ENCODE measurements at places on chromosomes 2 and 18.
A peak's percentile ranks its signal among the peaks of the same experiment; 100 is the strongest.

DNA sequence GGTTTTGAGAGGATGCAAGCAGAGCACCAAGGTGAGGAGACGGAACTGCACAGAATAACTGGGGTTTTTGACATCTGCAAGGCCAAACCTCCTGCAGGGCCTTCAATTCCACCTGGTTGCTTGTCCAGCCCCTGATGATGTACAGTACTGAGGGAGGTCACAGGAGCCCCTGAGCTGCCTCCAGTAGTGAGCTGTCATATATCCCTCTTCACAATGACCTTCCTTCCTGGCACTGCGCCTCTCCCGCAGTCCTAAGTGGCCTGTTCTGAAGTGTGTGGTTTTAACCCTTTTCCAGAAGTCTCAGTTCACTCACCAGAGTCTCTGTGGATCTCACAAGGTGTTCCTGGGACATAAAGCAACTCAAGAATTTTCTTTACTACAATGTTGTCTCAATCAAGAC is 45.3 kb downstream of the LRRTM1 start:
- no peak for DNase-seq

DNA sequence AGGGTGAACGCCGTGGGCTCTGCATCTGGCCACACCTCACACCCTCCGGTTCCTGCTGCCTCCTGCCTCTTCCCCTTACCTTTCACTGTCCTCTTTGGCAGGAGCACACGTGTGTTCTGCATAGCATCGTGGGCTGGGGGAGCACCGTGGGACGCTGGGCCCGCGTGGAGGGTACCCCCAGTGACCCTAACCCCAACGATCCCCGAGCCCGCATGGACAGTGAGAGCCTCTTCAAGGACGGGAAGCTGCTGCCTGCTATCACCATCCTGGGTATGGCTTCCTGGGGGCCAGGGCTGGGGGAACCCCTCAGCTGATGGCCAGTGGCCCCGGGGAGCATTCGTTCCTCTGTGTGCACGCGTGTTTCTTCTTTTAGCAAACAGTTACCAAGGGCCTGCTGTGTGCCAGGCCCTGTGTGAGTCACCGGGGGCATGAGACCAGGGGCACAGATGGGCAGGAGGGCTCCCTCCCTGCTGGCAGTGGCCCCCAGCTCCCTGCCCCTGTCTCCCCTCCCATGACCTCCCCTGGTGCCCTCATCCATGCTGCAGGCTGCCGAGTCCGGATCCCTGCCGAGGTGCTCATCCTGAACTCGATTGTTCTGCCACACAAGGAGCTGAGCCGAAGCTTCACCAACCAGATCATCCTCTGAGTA is 7.6 kb downstream of the GMPPA start:
- DNase-seq = peak; percentile 64

DNA sequence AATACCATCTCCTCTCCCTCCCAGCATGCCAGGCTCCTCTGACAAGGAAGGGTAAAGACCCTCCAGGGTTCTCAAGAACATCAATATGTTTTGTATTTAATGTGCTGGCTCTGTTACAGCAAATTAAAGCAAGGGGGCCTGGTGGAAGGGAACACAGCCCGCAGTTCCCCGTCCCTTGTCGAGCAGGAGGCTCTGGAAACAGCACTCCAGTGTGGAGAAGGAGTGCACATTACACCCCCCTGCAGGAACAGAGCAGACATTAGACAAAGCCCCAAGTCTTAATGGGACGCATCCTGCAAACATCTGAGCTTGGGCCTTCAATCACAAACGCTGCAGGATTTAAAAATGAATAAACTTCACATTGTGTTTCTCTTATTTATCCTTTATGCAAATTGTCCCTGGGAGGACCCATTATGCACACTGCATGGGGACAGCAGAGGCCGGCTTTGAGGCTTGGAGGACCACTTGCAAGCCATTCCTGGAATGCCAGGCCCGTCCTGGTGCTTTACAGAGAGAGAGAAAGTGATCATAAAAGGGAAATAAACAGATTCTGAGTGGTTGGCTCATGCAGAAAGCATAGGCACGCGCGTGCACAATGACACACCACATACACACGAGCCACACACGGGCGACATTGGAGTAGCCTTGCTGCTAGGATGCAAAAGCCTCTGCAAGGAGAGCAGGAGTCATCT is 328.7 kb downstream of the SMAD2 start:
- no peak for DNase-seq

GRCh38 chr2:150484006-150484405 is 3.5 kb downstream of the RND3 start:
- no peak for DNase-seq

GRCh38 chr2:65388051-65388531 is 44.3 kb downstream of the SPRED2 start:
- no peak for DNase-seq

DNA sequence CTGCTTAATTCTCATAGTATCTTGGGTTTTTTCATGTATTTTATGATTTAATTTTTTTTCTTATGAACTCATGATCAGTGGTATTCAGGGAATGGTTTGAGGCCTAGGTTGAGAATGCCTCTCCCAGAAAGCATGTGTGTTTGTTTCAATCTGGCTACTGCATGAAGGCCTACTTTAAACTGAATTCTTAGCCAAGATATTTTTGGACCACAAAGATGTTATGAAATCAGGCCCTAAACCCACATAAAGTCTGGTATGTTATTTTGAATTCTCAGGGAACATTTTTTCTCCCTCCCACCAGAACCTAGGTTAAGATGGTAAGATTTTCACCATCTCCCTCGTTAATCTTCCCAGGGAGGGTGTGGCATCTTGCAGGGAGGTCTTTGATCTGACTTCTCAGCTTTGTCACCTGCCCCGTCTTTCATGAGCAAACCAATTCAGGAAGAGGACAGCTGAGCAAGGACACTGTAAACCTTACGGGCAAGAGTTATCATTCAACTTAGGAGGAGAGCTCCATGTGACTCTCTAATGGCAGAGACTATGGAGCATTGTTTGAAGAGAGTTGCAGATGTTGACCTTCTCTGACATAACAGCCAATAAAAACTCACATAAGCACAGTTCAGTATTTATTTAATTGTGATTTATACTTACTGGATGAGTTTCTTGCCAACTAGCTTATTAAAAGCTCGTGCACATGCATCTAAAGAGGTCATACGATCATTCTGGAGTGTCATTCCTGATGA is 21.3 kb upstream of the ACKR3 start:
- DNase-seq = no peak

DNA sequence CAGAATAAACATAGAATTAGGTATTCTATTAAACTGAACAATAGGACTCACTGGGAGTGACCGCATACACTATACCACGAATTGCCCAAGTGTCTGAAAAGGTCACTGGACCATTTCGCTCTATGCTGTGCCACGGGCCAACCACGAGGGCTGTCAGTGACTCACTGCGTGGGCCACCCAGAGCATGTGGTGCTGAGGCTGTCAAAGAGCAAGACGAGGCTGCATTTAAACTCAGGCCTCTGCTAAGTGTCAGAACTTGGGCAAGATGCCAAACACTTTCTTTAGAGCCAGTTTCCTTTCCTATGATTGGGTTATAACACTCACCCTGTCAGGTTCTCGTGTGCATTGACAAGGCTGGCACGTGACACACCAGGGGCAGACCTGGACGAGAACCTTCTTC is 97.5 kb downstream of the SH3YL1 start:
- DNase-seq = no peak

GRCh38 chr2:189092936-189093335 is 86.6 kb downstream of the COL5A2 start:
- no peak for DNase-seq

DNA sequence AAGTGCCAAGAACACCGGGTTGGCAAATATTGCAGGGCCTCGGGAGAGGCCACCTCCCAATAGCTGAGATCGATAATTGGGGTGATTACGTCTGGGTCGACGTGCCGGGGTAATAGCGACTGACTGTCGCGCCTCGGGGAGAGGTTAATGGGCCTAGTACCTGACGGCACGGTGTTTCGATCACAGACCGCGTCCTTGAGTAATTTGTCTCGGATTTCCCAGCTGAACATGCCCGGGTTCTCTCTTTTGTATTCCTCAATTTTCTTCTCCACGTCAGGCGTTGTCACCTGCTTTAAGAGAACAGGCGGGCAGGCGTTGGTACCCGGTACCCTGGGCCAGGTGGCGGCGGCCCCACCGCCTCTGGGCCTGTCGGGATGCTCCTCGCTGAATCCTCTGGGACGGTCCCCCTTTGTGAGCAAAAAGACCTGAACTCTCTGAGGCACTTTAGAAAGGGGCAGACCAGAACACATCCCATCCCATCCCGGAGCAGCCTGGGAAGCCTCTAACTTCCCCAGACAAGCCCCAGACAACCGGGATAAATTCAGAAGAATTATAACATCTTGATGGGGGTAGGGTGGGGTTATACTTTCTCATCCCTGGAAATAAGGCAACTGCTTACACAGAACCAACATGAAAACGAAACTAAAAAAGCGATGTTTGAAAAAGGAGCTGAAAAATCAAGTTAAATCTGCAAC is 3.3 kb downstream of the PAX3 start:
- DNase-seq = no peak

- DNase-seq = no peak
Measured at GRCh38 chr2:216546641-216547403, 48.2 kb downstream of the RPL37A start.

DNA sequence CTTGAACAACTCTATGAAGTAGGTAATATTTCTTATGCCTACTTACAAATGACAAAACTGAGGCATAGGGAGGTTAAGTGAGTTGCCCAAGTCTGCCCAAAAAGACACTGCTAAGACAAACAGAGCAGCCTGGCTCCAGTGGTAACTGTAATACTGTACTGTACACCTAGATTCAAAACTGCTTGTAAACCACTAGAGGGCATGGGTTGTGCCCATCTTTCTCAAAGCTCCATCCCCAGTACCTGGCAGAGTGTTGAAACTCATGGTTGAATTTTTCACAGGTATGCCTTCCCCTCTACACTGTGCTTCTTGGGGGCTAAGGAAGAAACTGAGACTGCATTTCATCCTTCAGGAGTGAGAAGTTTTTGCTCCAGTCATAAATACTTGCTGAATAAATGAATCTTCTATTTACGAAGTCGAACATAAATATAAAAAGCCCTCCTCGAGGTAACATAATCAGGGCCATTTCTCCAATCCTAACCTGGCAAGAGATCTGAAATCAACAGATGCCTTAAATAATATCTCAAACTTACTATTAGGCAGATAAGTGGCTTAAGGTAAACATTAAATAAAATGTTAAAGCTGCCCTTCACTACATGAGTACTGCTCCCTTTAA is 2.0 kb downstream of the PPP4R1 start:
- peak; percentile 28 for DNase-seq

- DNase-seq = peak; percentile 13
Measured at GRCh38 chr2:40123746-40124145, 328.1 kb downstream of the SLC8A1 start.

- DNase-seq = no peak
Measured at GRCh38 chr2:214902286-214902685, 92.8 kb upstream of the BARD1 start.

DNA sequence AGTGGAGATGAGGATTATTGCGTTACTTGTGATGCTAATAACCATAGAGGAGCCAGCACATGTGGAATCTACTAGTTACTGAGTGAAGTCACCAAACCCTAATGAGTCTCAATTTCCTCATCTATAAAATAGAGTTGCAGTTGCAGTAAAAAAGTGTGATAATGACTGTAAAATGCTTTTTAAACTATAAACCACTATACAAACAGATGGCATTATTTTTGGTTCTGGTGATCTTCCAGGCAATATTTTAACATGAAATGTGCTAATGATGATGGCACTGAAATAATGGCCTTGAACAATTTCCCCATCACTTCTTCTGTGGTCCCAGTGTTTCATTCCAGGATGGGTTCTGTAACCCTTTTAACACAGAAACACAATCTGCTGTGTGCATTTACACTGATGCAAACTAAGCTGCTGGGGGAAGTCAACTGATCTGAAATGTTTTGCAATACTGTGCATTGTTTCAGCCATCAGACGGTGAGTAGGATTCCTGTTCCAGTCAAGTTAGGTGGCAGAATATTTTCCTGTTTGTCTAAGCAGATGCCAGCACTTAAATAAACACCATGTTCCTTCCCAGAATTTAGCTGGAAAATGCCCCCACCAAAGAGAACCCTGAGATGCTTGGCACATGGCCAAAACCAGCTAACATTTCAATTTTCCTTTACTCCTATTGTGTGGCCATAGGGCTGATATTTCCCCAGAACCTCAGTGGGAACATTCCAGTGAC is 52.6 kb downstream of the TACR1 start:
- DNase-seq = peak; percentile 62

DNA sequence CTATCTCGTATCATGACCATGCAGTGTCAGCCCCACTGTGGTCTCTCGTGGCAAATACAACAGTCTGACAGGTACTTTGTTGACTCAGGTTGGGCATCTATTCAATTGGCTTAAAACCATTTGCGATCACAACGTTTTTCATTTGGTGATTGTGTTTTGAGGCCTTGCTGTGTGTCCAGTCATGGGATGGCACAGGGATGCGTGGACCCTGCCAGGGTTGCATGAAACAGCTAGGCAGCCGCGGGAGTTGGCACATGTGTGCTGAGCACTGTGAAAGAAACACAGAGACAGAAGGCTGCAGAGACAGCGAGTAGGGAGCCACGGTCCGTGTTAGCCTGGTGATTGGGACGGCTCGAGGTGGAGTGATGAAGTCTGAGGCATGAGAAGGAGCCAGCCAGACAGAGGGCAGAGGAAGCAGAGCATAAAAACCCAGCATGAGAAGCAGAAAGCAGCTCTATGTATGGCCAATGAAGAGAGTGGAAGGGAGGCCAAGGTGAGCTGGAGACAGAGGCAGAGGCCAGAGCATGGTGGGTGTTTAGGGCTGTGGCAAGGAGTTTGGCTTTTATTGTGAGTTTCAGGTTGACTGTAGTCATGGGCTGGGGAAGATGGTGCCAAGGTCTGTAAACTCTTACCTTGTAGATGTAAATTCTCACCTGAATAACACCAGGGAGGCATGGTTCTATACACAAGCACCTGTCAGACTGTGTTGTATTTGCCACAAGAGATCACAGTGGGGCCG is 31.8 kb upstream of the IL1R1 start:
- no peak for DNase-seq

DNA sequence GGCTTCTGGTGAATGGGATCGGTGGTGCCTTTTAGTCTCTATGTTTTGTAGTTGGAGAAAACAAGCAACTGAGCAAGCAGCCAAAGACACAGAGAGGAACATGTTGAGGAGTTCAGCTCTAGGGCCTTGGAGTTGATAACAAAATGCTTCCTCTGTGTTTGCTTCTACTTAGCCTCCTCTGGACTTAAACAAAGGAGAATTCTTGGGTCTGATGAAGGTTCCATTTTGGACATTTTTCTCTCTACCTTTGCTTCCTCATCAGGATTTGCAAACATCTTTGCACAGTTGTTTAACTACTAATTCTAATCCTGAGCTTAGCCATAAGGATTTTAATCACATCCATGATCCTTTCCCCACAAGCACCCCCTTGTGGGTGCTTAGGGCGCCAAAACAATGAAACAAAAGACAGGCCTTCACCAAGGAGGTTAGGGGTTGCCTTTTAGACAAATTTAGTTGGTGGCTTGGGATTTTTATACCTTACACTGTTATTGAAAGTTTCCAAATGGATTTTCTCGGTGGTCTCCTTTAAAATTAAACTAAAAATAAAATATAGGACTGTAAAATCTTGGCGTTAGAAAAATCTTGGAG is 148.5 kb upstream of the SATB2 start:
- DNase-seq = no peak

Measured in NCI-H1694 treated with DMSO at 0.1 percent for 48 hours (cell line).